Non-pigmented ciliary epithelial cell (primary cell): ENCODE measurements at places on chromosomes 3 and 15.
A peak's percentile ranks its signal among the peaks of the same experiment; 100 is the strongest.

DNA sequence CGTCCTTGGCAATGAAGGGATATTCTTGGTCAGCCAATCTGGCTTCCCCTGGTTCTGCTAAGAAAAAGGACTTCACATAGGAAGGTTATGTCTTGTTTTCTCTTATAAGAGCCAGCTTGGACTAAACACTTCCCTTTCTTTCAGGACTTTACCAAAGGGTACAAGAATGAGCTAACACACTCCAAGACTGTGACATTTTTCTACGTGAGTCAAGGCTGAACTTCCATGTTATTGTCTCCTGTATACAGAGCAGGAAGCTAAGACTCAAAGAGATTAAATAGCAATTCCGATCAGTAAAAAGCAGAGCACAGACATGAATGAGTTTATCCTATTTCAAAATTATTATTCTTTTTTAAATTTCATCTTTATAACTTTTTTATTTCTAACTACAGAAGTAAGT lies 63.3 kb upstream of the STT3B start:
- DNase-seq = no peak

DNA sequence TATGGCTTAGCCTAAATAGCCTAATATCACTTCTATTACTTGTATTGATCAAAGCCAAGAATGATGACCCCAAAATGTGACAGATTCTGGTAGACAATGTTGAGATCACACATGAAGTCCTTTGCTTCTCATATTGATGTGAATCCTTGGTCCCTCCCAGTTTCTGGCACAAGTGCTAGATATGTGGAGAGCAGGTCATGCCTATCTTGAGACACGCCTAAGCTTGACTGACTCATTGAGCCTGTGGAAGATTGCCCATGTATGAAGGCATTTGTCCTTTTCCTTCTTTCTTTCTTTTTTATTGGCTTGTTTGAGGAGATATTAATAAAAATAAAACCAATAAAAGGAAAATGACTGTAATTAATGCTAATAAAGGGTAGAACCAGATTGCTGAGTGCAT lies 54.0 kb upstream of the TMEM108 start:
- no peak for DNase-seq

GRCh38 chr15:34644061-34644460 lies 60.6 kb upstream of the GOLGA8B start:
- peak; percentile 96 for DNase-seq

DNA sequence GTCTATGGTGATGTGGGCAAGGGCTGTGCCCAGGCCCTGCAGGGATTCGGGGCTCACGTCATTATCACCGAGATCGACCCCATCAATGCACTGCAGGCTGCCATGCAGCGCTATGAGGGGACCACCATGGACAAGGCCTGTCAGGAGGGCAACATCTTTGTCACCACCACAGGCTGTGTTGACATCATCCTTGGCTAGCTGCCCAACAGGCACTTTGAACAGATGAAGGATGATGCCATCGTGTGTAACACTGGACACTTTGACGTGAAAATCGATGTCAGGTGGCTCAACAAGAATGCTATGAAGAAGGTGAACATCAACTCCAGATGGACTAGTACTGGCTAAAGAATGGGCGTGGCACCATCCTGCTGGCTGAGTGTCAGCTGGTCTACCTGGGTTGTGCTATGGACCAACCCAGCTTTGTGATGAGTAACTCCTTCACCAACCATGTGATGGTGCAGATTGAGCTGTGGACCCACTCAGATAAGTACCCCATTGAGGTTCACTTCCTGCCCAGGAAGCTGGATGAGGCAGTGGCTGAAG lies 6.1 kb upstream of the USP8 start:
- DNase-seq = no peak

- no peak for DNase-seq
These were observed 49.2 kb downstream of the CTXND1 start for GRCh38 chr15:80202641-80203360.

- DNase-seq = no peak
These were observed 61.0 kb upstream of the SLC24A5 start for GRCh38 chr15:48059791-48060190.

GRCh38 chr3:22734756-22735155 lies 468.4 kb upstream of the UBE2E2 start:
- DNase-seq = no peak

DNA sequence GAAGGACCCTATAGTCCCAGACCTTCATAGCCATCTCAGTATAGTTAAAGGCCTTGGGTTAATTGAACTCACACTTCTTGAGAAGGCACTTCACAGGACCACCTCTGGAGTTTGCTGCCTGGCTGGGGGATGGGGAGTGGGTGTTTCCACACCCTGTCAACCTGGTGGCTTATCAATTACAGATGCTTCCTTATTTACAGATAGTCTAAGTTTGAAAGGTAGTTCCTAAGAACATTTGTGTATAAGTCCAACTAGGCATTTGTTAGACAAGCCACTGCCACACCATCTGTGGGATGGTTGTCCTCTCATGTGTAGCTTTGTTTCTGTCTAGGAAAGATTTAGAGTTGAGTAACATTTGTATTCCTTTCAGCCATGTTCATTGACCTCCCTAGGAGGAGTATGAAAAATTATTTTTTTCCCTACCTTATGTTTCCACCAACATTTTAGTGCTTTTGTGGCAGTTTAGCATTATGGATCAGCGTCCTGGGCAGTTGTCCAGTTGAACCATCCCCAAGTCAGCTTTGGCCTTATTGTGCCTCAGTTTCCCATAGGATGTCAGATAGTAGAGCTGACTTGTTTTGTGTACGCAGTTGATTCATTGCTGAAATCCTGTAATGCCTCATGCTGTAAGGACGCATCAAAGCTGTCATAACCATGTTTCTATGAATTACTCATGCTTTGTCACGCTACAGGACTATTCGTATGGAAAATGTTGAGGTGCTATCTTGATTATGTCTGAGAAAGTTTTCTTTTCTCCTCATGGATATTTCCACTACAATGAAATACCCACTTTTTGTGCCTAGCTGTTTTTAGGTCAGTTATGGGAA lies 21.2 kb upstream of the SIAH2 start:
- no peak for DNase-seq

GRCh38 chr15:77243716-77244401 lies 172.9 kb upstream of the TSPAN3 start:
- DNase-seq = no peak

DNA sequence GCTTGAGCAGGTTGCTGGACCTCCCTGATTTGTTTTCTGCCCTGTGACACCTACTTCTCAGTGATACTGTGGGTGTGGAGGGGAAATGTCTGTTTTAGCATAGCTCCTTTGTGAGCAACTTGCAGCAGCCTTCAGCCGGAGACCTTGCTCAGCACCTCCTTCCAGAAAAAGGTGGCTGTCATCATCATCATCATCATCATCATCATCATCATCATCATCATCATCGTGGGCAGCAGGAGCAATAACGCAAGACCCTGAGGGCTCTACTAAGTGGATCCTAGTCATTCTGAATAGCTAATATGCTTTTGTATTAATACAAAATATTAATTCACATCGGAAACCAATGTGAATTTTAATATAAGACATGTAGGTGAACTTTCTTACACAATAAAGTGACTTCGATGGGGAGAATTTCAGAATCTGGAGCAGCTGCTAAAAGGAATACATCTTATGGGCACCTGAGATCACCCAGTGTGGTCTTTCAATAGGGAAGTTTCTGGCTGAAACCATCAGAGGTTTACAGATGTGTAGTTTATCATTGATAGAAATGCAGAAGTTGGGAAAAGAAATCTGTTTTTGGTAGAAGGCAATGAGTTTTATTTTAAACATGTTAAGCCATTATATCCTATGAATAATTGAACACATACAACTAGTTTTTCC lies 8.6 kb downstream of the GABRR3 start:
- DNase-seq = no peak

DNA sequence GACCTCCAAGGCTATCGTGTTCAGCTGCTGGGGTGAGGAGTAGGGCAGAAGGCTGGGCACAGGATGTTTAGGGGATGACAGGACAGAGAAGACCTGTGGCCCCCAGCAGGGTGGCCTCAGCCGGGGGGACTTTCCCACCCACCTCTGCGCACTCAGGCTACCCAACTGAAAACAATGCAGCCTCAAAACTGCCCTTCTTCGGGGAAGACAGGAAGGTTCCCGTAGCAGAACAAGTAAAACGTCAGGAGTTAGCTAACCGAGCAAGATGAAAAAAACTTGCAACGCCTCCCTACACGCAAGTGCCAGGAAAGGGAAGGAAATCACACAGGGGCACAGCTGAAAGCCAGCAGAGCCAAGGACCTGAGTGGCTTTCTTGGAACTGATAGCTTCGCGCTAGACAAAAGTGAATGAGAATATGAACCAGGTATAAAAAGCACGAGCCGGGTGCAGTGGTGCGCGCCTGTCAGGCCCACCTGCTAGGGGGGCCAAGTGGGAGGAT lies 38.4 kb upstream of the FURIN start:
- DNase-seq = no peak
